Fibroblast of gingiva (primary cell): ENCODE measurements at places on chromosomes 6 and 20.

DNA sequence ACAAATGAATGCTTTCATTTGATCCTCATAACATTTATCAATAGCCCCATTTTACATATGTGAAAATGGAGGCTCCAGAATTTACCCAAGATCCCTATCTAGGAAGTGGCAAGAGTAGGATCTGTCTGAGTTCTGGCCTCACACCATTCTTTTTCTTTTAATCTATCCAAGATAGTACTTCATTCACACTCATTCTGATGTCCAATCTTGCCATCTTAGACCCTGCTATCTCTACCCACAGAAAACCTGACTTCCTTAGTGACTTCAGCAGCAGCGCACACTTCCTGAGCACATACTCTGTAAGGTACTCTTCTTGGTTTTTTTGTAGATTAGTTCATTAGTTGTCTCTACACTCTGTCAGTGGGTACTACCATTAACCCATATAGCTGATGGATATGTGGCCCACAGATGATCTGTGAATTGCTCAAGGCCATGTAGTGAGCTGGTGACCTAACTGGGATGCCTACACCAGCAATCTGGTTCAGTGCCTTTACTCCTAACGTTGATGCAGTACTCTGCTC, 36.3 kb downstream of the COX4I2 start:
- no peak for DNase-seq

DNA sequence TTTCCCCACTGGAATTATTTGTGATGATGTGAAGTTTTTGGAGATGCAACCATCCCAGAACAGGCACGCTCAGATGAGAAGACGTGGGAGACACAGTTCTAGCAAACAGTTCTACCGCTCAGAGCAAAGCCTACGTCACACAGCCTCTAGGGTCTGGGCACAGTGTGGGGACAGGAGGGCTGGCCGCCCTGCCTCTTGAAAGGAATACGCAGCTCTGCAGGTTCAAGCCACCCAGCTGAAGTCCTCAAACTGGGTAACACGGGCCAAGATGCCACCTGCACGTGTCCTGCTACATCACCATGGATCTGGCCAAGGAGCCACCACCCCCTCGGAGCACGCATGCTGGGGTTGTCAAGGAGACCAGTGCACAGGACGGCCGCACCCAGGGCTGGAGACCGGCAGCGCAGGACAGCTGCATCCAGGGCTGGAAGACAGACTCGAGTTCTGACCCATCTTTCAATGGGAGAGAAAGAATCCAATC, 75.0 kb downstream of the NOL4L start:
- DNase-seq: no peak

DNA sequence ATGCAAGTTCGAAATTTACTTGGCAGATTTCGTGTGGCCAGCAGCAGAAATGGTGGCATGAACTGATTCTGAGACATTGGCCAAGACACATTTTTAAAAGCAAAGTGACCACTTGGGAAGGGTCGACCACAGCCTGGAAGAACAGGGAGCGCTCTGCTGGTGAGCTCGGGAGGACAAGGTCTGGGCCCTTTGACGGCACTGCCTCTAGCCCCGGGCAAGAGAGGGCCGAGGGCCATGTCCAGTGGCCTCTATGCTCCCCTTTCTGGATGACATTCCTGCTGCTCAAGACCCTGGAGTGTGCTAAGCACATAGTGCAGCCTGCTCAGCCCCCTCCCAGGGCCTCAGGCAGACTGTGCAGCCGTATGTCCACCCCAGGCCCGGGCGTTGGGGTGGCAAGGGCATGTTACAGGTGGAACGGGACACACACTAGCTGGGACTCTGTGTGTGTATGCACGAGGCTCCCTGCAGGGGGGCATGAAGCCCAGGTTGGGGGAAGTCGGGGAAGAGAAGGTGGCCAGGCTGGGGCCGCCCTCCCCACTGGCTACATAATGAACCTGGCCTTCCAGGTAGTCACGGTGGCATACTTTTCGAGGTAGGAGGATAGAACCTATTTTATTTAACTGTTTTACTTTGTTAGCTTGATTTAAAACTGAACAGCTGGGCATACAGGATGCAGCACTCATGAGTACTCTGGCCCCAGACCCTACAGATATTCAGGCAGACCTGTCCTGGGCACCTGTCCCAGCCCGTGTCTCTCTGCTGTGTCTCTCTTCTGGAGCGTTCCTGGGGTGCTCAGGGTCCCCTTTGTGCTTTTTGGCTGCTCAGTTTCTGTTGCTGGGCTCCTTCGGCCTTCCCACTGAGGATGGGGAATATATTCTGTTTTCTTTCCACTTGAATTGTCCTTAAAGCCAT, 6.4 kb downstream of the SYNJ2 start:
- DNase-seq: no peak

- no peak for DNase-seq
Measured at GRCh38 chr6:35042031-35042815, 98.9 kb downstream of the TCP11 start.

DNA sequence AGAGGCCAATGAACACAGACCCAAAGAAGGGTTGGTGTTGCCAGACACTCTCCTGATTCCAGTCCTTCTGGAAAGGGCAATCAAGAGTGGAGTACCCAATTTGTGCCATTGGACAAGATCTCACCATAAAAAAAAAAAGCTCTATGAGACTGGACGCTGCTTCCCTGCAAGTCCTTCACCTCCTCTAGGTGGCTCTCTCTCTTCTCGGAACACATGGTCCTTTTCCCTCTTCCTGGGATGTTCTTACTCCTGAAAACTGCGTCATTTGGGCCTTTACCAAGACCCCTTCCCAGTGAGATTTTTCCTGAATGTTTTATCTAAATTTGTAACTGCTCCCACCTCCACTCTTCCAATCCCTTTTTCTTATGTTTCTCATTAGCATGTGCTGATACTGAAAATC, 280.8 kb downstream of the FOXA2 start:
- no peak for DNase-seq

- DNase-seq: no peak
Measured at GRCh38 chr6:157123234-157123633, 200.1 kb downstream of the TMEM242 start.

- DNase-seq: no peak
Measured at GRCh38 chr6:100057941-100058340, 63.9 kb upstream of the MCHR2 start.

DNA sequence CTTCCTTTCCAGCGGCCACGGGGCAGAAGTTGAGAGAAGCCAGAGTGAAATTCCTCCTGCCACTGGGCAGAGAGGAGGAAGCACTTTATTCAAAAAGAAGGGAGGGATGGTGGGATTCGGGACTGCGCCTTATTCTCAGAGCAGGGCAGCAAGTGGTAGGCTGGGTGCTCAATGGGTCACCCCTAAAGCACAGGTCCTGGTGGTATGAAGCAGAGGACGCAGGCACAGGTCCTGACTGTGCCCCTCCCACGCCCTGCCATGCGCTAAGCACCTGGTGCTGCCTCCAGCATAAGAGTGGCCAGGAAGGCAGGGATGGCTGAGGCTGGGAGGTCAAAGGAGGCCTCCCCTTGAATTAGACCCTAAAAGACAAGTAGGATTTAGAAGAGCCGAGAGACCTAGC, 4.9 kb upstream of the GRM4 start:
- DNase-seq: no peak

DNA sequence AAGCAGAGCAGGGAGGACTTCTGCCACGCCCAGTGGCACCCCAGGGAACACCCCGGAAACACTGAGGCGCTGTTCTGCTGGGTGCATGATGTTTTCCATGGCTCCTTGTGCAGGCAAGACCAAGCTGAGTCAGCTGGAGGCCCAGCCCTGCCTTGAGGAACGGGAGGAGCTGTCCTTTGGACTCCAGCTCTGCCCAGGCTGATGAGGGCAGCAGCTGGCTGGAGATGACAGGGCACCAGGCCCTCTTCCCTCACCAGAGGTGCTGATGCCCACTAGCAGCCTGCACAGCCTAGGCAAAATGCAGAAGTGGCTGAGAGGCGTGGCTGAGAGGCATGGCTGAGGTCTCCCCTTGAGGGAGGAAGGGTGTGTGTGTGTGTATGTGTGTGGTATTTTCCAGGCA, 2.4 kb downstream of the C6orf132 start:
- DNase-seq: peak; percentile 37

- peak; percentile 69 for DNase-seq
Measured at GRCh38 chr6:155936551-155936950, 480.9 kb upstream of the NOX3 start.

DNA sequence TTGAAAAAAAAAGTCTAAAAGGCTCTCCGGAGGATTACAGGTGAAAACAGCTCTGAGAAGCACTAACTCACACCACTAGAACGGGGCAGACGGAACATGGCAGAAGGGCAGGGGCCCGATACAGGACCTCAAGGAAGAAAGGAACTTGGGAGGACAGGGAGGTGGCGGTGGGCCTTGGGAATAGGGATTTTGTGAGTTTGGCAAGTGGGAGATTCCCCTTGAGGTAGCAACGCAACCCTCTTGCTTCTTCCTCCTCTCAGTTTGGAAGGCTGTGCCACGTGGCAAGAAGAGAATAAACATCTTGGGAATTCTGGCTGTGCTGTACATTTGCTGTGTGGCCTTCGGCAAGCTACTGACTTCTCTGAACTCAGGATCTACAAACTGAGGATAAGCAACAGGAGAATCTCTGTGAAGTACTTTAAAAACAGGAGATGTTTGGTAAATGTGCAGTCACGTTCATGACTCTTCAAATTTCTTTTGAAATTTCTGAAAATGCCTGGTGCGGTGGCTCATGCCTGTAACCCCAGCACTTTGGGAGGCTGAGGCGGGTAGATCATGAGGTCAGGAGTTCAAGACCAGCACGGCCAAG, 220.8 kb downstream of the BCAS1 start:
- DNase-seq: no peak

DNA sequence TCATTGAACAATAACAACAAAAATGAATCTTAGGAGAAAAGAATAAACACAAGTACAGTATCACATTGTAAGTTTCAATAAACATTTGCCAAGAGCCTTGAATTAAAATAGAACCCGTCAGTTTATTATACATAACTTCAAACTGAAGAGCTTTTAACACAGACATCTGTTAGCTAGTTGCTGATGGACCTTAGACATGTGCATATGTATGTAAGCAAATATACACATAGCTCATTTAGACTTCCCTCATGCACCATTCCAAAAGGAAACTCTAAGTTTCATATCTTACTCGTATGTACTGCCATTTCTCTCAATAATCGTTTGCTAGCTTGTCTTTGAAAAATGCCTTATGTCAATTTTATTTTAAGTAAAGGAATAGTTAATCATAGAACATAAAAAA, 235.0 kb downstream of the TENT5A start:
- DNase-seq: no peak

DNA sequence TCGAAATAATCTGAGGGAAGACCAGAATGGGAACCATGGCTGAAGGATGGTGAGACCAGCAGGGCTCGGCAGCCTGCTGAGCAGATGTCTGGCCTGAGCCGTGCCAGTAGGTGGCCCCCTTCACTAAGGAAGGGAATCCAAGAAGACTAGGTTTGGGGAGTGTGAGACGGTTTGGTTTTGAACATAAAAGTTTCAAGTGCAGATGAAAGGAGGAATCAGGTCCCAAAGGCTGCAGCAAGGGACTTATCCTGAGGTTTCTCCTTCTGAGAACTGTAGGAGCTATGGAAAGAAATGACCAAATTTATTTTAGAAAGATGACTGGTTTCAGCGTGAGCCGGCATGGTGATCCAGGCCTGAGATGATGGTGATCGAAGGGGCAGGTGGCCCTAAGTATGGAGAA, 4.6 kb upstream of the OSER1 start:
- peak; percentile 64 for DNase-seq

GRCh38 chr6:155284775-155285174, 21.0 kb downstream of the CLDN20 start:
- no peak for DNase-seq

- DNase-seq: peak; percentile 75
Measured at GRCh38 chr20:39874049-39874893, 814.8 kb downstream of the MAFB start.

DNA sequence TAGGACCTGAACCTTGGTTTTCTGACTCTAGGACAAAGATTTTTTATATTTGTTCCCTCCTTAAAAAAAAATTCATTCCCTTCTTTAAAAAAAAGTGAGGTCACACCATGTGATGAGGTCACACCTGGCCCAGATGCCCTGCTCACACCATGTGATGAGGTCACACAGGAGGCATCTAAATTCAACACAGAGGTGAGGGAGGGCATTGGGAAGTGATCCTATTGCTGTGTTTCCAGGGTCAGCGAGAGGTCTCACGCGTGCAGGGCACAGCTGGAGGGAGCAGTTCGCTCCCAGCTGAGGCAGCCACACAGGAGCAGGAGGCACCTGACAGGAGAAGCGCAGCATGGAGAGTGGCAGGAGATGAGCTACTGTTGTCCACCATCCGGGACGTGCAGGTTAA, 92.5 kb downstream of the SLC22A23 start:
- DNase-seq: no peak

DNA sequence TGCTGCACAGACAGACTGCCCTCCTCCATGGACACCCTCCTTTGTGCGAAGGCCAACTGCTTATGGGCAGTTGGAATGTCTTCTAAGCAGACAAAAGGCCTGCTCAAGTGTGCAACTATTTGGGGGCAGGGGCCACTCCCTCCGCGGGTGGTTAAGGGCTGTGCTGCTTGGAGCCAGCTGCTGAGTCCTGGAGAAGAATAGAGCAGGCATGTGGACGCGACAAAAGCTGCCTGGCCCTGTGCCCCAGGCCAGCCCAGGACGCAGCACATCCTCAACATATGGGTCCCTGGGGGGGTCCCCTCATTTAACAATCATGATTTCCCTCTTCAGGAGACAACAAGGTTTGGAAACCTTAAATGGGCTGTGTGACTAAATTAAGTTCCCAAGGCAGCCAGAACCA, 45.5 kb upstream of the ENTPD6 start:
- no peak for DNase-seq

DNA sequence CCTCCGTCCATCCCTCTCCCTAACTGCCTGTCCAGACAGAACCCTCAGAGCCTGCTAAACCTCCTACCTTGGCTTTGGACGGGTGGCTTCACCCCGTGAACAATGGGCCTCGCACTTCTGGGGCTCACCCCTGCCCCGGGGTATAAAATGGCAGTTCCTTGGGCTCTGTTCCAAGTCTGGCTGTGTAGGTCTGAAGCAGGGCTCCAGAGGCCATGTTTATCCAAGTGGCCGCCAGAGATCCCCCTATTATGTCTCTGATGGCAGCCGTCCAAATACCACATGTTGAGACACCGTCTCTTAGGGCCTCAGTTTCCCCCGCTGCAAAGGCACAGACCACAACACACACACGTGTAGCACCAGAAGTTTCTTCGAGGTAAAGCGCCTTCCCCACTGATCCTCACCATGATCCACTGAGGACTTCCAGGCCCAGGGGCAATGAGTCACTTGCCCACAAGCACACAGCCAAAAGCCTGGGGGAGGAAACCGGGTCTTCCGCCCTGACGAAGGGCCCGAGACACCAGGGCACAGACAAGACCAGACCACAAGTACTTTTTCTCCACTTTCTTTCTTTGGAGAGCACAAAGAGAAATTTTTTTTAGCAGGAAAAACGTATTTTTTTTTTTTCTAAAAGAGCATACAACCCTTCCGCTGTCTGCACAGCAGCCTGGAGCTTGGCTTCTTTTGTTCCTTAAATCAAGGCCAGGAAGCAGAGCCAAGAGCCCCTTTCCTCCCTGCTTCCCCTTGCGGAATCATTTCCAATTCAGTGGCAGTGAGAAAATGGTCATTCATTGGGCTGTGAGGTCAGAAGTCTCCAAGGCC, 11.8 kb downstream of the CPNE5 start:
- peak; percentile 45 for DNase-seq

GRCh38 chr20:13348311-13349234, 127.5 kb downstream of the ISM1 start:
- DNase-seq: peak; percentile 32

GRCh38 chr20:1536893-1537730, 20.4 kb downstream of the SIRPD start:
- DNase-seq: no peak

- DNase-seq: peak; percentile 60
Measured at GRCh38 chr20:6051505-6051904, 2.4 kb downstream of the LRRN4 start.

- no peak for DNase-seq
Measured at GRCh38 chr6:127980996-127981395, 80.1 kb upstream of the THEMIS start.
